ENCODE measurements at places on chromosomes 1 and 21.

- no peak for DNase-seq
Observed at GRCh38 chr1:29575277-29575676, 339.0 kb downstream of the PTPRU start.

DNA sequence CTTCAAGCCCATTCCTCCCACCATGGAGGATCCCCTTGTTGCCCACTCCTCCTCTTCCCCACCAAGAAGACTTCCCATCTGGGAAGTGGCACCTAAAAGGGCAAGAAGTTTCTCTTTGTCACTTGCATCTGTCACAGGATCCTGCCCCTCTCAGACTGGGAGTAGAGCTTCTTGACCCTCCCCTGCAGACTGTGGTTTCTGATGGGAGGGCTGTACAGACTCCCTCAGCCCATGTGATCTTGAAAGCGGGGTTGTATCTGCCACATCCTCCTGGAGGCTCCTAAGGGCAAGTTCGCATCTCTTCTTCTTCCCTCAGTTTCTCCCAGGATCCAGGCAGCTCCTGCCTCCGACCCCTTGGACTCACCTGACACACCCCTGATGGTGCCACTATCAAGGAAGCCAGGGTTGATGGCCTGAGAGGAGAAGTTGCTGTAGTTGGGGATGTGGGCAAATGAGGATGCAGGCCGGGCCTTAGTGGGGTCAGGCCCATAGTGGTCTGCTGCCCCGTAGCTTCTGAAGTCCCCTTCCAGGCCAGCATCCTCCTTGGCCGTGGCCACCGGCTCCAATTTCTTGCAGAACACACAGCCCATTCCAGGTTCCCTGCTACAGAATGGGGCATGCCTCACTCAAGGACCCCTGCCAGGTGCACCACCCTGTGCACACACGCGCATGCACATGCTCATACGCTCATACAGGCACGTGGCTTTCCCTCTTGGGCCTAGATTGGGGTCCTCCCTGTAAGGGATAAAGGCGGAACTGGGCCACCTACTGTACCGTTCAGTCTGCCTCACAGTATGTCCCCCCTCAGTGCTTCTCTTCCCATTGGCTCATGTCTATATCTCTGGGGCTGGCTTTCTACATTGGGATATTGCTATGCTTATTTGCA is 11.4 kb downstream of the FGR start:
- DNase-seq = no peak

DNA sequence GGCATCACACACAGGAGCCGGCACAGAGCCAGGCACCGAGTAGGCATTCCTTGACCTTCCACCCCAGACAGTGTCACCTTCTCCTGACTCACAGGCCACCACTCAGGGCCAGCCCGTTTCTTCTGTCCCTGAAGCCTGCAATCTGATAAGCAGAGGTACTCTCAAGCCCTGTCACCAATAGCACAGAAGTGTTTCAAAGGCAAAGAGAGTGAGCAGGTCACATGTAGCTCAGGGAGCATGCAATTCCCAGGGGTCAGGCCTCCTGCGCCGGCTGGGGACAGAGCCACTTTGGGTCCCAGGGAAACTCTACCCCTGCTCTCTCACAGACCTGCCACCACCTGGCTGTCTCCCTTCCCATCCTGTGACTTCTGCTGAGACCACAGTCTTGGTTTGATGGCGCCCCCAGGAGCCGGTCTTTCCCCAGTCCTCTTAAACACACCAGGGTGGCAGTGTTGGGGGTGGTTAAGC is 13.2 kb downstream of the CAPN9 start:
- DNase-seq = no peak

DNA sequence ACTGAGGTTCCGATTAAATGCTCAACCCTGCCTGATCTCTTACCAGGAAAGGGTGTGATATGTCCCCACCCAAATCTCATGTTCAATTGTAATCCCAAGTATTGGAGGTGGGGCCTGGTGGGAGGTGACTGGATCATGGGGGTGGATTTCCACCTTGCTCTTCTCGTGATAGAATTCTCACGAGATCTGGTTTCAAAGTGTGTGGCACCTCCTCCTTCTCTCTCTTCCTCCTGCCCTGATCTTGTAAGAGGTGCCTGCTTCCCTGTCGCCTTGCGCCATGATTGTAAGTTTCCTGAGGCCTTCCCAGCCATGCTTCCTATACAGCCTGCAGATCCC is 34.9 kb downstream of the RSPH1 start:
- no peak for DNase-seq

GRCh38 chr1:6962478-6962995 is 177.3 kb downstream of the CAMTA1 start:
- DNase-seq = peak; percentile 78

DNA sequence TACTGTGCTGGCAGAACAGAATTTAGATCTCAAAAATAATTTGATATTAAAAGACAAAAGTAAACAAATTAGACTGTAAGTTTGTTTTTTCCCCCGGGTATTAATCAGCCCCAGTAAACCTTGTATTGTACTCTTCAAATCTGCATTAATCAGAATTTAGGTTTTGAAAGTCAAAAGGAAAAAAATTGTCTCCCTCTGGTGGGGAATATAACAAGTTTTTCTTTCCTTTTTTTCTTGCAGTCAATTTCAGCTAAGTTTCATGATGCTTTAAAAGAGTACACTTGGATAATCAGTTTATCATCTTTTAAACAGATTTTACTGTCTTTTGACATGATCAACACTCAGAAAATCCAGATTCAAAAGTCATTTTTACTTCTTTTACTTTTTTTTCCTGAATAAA is 134.5 kb upstream of the PKN2 start:
- no peak for DNase-seq

GRCh38 chr1:53783056-53783455 is 44.1 kb upstream of the GLIS1 start:
- peak; percentile 39 for DNase-seq

- DNase-seq = no peak
Observed at GRCh38 chr1:177857285-177857684, 112.6 kb downstream of the SEC16B start.

GRCh38 chr1:16038620-16038912 is 5.0 kb upstream of the CLCNKB start:
- no peak for DNase-seq

DNA sequence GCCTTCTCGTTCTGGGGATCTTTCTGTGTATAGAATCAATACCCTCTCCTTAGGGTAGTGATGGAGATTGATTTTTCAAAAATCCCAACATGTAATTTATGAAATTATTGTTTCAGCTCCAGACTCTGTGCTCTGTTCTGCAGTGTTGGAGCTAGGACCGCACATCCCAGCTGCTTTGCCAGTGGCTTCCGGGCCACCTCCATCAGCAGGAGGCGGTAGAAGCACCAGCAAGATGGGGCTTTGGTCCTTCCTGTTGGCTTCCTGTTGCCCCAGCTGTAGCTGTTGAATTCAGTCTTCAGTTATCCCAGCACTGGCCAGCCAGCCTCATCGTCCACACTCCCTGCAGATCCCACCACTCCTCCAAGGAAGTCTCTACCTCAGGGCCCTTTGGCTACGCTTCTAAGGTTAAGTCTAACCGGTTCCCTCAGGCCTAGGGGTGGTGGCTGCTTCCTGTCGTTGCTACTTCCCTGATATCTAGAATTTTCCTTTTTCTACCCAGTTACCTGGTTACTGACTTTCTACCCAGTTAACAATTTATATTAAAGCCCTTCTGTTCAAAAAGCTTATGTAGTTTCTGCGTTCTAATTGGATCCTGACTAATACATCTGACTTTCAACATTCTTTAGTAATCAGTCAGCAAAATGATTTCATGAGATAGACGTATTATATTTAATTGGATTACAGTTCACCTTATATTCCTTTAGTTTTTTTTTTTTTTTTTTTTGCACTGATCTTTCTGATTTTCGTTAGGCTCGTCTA is 24.6 kb downstream of the GALNT2 start:
- DNase-seq = no peak

DNA sequence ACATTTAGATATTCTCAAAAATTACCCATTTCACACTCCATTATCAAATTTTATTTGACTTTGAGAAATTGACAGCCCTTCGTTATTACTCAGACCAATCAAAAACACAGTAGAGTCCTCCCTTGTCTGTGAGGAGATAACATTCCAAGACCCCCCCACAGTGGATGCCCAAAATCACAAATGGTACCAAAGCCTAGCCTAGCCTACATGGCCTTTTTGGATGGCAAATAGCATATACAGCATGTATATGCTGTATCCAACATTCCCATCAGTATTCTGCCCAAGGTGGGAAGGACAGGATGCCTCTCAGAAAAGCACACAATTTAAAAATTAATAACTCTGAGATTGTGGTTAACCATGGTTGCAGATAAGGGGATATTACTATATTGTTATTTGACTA is 17.3 kb downstream of the SFPQ start:
- no peak for DNase-seq

GRCh38 chr1:208074353-208074752 is 163.4 kb upstream of the CD34 start:
- no peak for DNase-seq

GRCh38 chr21:45912611-45913417 is 68.8 kb upstream of the COL6A1 start:
- no peak for DNase-seq

GRCh38 chr21:33324291-33325221 is at the start of gene IFNAR1:
TSS of gene IFNAR1 (plus strand) at chr21:33324970. CDS start at chr21:33325056, 86 bp downstream.
- DNase-seq = peak; percentile 98

- DNase-seq = no peak
Observed at GRCh38 chr21:44347911-44348451, 5.4 kb upstream of the TRPM2 start.

DNA sequence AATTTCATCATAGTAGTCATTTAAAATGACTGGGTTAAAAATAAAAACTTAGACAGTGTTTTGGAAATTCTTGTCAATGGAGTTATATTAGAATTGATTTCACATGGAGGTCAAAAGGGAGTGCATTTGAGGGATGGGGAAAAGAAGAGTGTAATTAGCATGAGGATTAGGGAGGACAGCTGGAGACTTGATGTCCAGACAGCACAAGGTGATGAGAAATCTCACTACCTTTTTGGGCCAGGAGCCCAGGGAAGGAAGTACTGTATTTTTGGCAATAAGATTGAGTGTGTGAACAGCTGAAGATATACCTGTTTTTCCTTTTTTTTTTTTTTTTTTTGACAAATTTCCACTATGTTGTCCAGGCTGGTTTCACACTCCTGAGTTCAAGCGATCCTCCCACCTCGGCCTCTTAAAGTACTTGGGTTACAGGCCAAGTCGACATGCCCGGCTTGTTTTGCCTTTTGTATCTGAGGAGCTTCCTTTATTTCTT is 163.6 kb downstream of the PAPPA2 start:
- DNase-seq = no peak

GRCh38 chr1:170707959-170708655 is 44.2 kb downstream of the PRRX1 start:
- no peak for DNase-seq

DNA sequence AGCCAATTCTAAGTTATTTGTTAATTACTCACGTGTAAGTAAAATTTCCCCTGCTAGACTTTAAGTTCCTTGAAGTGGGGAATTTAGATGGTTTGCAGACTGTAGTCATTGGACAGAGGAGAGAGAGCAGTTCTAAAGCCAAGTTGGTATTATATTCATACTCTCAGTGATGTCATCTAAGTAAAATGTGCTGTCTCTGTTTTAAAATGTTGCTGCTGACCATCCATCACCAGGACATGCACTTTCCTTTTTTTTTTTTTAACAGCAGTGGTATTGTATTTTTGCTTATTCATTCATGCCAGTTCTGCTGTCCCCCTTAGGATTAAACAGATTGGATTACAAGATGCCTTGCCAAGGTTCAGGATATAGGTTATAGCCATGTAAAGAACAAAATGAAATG is 2.3 kb downstream of the TTLL7 start:
- DNase-seq = no peak

GRCh38 chr21:46452710-46453109 is 6.0 kb upstream of the DIP2A start:
- no peak for DNase-seq

GRCh38 chr1:24266398-24266941 is 52.7 kb upstream of the GRHL3 start:
- no peak for DNase-seq

Measured in stimulated activated naive CD8-positive, alpha-beta T cell treated with anti-CD3 and anti-CD28 coated beads, Interleukin-15, amount 100 ng/mL, for 72 hours (primary cell).